Uterine smooth muscle cell (primary cell): ENCODE measurements at places on chromosomes 2 and 18. TPM values are rescaled to one million over a fixed set of nuclear protein-coding genes. Genes with fewer than 3 reads are reported as not detected.

Gene C2orf74
- 13.3 and 14.1 TPM in 2 replicates for total RNA-seq

Gene GPR45
- not detected in 2 replicates for total RNA-seq

Gene FAM168B
- 112 and 130 TPM in 2 replicates for total RNA-seq

Gene DNER
- total RNA-seq: 0.55 and 2.6 TPM in 2 replicates

Gene UPP2
- not detected in 2 replicates for total RNA-seq

Gene POTEJ
- not detected in 2 replicates for total RNA-seq

Gene FOXD4L1
- total RNA-seq: 0.12 TPM in 1 of 2 replicates, not detected in the other

Gene LYPD6B
- not detected in 2 replicates for total RNA-seq

Gene L3MBTL4
- total RNA-seq: 0.44 and 1.6 TPM in 2 replicates

Gene CNGA3
- total RNA-seq: not detected in 2 replicates

Gene IL1A
- total RNA-seq: 0.12 and 0.22 TPM in 2 replicates

Gene PLEKHM3
- 11.7 and 16.6 TPM in 2 replicates for total RNA-seq

Gene C2orf15
- not detected in 2 replicates for total RNA-seq

Gene THSD7B
- total RNA-seq: under 0.01 TPM in 1 of 2 replicates, not detected in the other

Gene KLHL14
- total RNA-seq: not detected in 2 replicates

Gene ABCA12
- under 0.01 TPM in 1 of 2 replicates, not detected in the other for total RNA-seq

Gene DIS3L2
- total RNA-seq: 21.9 and 25.8 TPM in 2 replicates

Gene EEF1B2
- 603 and 605 TPM in 2 replicates for total RNA-seq

Gene LIMS3
- 13.9 and 14.7 TPM in 2 replicates for total RNA-seq

Gene REG1B
- not detected in 2 replicates for total RNA-seq

Gene GRP
- total RNA-seq: not detected in 2 replicates

Gene UGT1A7
- total RNA-seq: not detected in 2 replicates

Gene PDE1A
- total RNA-seq: 11.5 and 20.0 TPM in 2 replicates

Gene GPR75
- total RNA-seq: 1.1 and 1.4 TPM in 2 replicates

Gene CPLX4
- total RNA-seq: not detected in 2 replicates

Gene SKOR2
- total RNA-seq: not detected in 2 replicates

Gene MBD1
- 63.4 and 81.4 TPM in 2 replicates for total RNA-seq

Gene WDPCP
- 11.4 and 11.5 TPM in 2 replicates for total RNA-seq

Gene ARHGEF33
- total RNA-seq: 0.22 and 1.5 TPM in 2 replicates

Gene LRRC30
- not detected in 2 replicates for total RNA-seq

Gene SCG2
- total RNA-seq: 0.44 and 0.50 TPM in 2 replicates

Gene CAPN14
- total RNA-seq: 0.11 and 0.12 TPM in 2 replicates

Gene VWC2L
- under 0.01 TPM in 1 of 2 replicates, not detected in the other for total RNA-seq

Gene POTEI
- not detected in 2 replicates for total RNA-seq

Gene CHRND
- not detected in 2 replicates for total RNA-seq

Gene IL36G
- total RNA-seq: not detected in 2 replicates

Gene GPBAR1
- total RNA-seq: 0.12 TPM in 1 of 2 replicates, not detected in the other

Gene SRSF7
- 207 and 285 TPM in 2 replicates for total RNA-seq

Gene B3GNT7
- total RNA-seq: 0.11 and 0.12 TPM in 2 replicates

Gene KCNIP3
- total RNA-seq: 4.2 and 4.9 TPM in 2 replicates

Gene ZAP70
- total RNA-seq: 0.12 TPM in 1 of 2 replicates, not detected in the other

Gene FBXO36
- total RNA-seq: 1.9 and 4.5 TPM in 2 replicates

Gene OBSL1
- total RNA-seq: 47.6 and 70.9 TPM in 2 replicates

Gene POMC
- total RNA-seq: 1.1 and 1.7 TPM in 2 replicates

Gene CHCHD5
- total RNA-seq: 7.0 and 12.5 TPM in 2 replicates

Gene AMER3
- not detected in 2 replicates for total RNA-seq

Gene PDCL3
- 18.4 and 25.8 TPM in 2 replicates for total RNA-seq

Gene MC4R
- not detected in 2 replicates for total RNA-seq

Gene COMMD1
- total RNA-seq: 42.8 and 44.5 TPM in 2 replicates

Gene EFR3B
- total RNA-seq: 0.55 and 0.87 TPM in 2 replicates
